ENCODE measurements at places on chromosomes 2 and 18. TPM values are rescaled to one million over a fixed set of nuclear protein-coding genes. Genes with fewer than 3 reads are reported as not detected.

GRCh38 chr18:3478262-3478978, 28.4 kb downstream of the TGIF1 start:
- no peaks in the 10 kb centered on the region for H3K4me1 ChIP-seq
- H3K4me3 ChIP-seq = no peak overlapping the region
- no peaks in the 10 kb centered on the region for H3K36me3 ChIP-seq
- peaks cover 8% of the 10 kb centered on the region for H3K27me3 ChIP-seq

GRCh38 chr2:234242459-234242836, 191.9 kb downstream of the SPP2 start:
- no peak overlapping the region for H3K27ac ChIP-seq
- H3K4me3 ChIP-seq = no peak overlapping the region
- peaks cover 13% of the 10 kb centered on the region for H3K4me1 ChIP-seq
- H3K27me3 ChIP-seq = peaks cover 4% of the 10 kb centered on the region

DNA sequence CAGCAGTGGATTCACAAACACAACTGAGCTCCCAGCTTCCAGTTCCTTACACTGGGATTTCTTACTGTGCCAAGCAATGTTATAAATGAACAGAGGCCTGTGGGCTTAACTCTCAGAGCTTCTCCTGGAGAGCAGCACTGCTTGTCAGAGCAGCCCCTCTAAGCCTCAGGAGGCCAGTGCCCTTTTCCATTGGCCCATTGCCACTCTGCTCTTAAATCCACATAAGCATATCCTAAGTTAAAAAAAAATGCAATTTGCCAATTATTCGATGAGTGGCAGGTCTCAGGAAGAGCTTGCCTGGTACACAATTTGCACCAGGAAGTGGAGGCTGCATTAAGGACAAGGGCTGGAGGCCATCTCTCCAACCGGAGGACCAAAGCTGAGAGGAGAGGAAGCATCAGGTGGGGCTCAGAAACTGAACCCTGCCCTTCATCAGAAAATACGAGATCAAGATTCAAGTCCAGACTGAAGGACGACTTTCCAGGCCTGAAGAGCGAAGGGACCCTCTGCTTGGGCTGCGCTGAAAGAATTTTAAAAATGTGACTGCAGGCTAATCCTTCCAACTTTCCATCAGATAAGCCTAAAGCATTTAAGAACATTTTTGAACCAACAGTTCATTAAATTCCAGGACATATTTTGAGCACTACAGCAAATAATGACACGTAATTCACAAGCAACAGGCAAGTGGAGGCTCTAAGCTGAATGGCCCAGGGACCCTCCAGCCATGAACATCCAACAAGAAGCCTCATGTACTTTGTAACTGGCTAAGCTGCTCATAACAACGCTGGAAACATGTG, 28.4 kb upstream of the PXDN start:
- peaks cover 5% of the 10 kb centered on the region for H3K27me3 ChIP-seq
- no peaks in the 10 kb centered on the region for H3K4me1 ChIP-seq
- H3K27ac ChIP-seq = peak overlapping the region; percentile 15
- no peak overlapping the region for H3K4me3 ChIP-seq

Gene ASB18
- total RNA-seq = not detected

GRCh38 chr2:44974064-44974715, 32.7 kb downstream of the SIX3 start:
- H3K27me3 ChIP-seq = peaks cover 7% of the 10 kb centered on the region
- H3K4me3 ChIP-seq = no peak overlapping the region
- DNase-seq = no peak
- H3K27ac ChIP-seq = no peak overlapping the region

GRCh38 chr2:98448441-98449145, 3.9 kb downstream of the INPP4A start:
- H3K36me3 ChIP-seq = peaks cover 21% of the 10 kb centered on the region
- no peak for DNase-seq
- H3K27me3 ChIP-seq = no peaks in the 10 kb centered on the region
- H3K27ac ChIP-seq = peak overlapping the region; percentile 95

Gene CFAP65
- not detected for total RNA-seq

Measured in activated naive CD8-positive, alpha-beta T cell treated with anti-CD3 and anti-CD28 coated beads, Interleukin-2, amount 10 ng/mL, durations not matched to agents 7 days and 5 days (primary cell).